ENCODE measurements at places on chromosomes 2 and 18.

DNA sequence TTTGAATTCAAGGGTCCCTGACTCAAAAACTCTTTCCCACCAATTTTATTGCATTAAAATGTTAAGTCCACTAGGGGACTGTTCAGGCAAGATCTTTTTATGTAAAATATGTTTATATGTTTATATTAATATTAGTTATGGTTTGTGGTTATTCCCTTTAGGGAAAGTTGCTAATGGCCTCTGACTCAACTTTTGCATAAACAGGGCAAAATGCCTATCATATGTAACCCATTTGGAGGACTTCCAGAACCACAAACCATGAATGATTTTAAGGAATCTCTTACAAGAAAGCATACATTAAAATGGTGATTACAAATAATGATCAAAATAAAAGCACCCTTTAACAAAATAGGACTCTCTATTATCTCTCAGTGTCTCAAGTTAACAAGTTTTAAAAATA is 1484.5 kb upstream of the ZEB2 start:
- DNase-seq, result no peak

DNA sequence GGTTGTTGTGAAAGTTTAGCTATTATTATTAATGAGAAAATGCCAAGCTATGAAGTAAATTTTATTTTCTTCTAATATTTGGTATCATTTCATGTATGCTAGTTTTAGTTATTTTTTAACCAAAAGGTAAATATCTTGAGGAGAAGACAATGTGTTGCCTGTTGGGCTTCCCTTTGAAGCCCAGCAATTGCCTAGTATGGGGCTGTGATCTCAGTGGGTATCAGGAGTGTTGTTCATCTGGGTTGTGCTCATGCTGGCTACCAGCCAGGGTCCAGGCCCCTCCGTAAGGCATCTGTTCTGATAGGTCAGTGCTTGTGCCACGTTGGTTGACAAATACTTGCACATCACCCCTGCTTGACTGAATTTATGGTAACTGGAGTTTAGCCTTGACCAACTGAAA is 38.0 kb upstream of the DARS1 start:
- no peak for DNase-seq

DNA sequence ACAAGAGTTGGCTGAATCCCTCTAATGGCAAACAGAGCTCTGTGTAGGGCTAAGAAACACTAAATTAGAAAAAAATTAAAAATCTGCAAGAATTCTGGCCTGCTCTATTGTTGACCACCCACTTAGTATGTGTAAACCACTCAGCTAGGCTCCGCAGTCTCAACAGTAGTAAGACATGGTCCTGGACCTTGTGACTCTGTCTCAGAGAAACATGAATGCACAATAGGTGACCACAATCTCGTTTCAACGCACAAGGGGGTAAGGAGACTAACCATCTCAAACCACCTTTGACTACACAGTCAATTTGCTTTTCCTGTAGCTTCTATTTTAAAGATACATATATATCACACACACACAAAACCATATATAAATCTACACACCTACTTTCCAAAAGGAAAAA is 16.5 kb downstream of the SEPTIN10 start:
- DNase-seq, result no peak

GRCh38 chr18:57748770-57749603 is 54.1 kb downstream of the ATP8B1 start:
- no peak for DNase-seq

DNA sequence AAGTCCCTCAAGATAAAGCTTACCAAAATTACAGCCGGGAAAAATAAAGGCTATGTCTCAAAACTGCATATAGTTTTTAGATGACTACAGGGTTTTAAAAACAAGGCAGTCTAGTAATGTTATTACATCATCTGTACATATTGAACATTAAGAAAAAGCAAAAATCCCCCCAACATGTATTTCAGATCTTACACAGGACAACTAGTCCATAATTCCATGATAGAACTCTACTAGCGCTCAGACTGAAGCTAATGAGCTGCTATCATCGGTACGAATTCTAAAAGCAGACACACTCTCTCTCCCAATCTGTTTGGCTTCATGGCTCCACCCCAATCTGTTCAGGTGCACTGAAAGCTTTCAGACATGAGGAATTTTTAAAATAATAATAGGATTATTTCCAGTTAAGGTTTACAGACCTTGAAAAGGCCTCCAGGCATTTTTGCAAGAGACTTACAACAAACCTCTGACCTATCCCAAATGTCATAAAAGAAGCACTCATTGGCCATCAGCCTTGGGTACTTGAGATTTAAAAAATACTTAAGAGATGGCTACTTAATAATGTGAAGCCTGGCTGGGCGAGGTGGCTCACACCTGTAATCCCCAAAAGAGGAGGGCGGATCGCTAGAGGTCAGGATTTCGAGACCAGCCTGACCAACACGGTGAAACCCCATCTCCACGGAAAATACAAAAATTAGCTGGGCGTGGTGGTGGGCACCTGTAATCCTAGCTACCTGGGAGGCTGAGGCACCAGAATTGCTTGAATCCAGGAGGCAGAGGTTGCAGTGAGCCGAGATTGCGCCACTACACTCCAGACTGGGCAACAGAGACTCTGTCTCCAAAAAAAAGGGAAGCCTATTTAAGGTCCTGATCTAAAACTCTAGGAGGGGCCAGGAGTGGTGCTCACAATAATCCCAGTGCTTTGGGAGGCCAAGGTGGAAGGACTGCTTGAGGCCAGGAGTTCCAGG is 2.0 kb downstream of the NPC1 start:
- no peak for DNase-seq

GRCh38 chr2:189338115-189338514 is 103.2 kb upstream of the WDR75 start:
- no peak for DNase-seq

- no peak for DNase-seq
Measured at GRCh38 chr2:100039291-100039980, 103.0 kb downstream of the AFF3 start.

GRCh38 chr2:69505710-69506109 is 68.5 kb upstream of the NFU1 start:
- DNase-seq, result no peak

DNA sequence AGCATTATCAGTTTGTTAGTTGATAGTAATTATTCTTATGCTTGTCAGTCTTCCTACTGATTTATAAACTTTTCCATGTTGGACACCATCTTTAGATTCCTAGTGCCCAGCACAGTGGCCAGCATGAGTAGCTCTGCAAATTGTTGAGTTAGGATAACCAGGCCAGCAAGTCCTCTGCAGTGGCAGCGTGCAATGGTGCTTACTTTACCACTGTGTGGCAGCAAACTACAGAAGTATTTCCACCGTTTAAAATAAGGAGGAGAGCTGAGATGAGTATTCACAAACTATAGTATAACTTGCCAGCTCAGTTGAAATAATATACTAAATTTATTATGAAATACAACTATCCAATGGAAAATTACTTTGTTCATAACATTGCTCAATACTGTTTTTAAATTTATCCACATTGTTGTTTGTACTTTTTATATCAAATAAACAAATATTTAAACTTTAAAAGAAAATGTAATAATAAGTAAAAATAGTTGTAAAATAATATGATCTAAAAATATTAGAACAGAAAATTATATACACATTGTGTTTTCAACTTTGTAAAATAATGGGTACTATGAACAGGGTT is 9.3 kb upstream of the THADA start:
- peak; percentile 73 for DNase-seq

DNA sequence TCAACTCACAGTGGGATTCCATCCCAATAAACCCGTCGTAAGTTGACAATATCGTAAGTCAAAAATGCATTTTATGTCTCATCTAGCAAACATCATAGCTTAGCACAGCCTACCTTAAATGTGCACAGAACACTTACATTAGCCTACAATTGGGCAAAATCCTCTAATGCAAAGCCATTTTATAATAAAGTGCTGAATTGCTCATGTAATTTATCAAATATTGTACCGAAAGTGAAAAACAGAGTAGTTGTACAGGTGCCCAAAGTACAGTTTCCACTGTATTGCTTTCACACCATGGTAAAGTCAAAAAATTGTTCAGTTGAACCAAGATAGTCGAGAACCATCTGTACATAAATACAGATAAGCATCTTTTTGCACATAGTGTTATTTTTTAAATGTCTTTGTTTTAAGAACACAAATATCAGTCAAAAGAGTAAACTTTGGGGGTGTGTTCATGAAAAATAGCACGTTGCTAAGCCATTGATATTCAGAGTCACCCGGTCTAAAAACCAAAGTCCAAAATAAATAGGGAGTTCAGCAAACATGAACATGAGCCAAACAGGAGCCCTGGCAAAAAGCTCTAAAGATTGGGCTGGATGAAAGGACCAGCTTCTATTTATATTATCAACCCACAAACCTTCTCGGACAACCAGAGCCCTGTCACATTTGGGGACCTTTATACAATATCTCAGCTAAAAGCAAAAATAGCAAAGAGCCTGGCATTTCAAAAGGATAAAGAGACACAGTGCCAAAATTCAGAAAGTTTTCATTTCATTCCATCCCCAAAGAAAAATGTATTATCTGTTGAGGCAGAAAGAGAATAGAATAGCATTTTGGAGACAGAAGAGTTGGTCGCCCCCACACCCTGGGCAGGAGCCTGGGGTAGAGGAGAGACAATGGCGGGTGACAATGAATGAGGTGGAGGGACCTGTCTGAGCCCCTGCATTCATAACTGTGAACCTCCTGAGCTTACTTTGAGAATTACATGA is 105.9 kb upstream of the SH3BP4 start:
- no peak for DNase-seq

GRCh38 chr2:15640261-15640711 is 48.6 kb downstream of the DDX1 start:
- DNase-seq, result no peak

DNA sequence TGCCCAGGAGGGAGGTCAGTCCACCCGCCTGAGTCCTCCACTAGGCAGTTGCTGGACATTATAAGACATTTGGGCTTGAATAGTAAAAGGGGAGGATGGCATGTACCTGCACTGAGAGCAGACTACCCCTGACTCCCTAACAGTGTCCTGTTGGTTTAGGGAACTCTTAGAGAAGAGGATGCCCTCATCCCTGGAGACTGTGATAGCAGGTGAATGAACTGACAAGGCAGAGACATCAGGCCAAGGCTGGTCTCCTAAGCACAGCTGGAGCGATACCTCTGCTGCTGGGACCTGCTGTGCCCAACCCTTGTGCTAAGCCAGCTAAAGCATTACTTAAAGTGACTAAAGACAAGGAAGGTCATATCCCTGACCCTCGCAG is 34.8 kb downstream of the PROC start:
- DNase-seq, result no peak

GRCh38 chr2:45168711-45169338 is 159.6 kb upstream of the SIX2 start:
- DNase-seq, result peak; percentile 51

GRCh38 chr2:25215232-25215631 is 46.9 kb upstream of the POMC start:
- no peak for DNase-seq

- DNase-seq, result no peak
Measured at GRCh38 chr2:19900931-19901441, 797 bp downstream of the TTC32 start.

GRCh38 chr2:5777131-5777535 is 84.9 kb downstream of the SOX11 start:
- DNase-seq, result no peak

DNA sequence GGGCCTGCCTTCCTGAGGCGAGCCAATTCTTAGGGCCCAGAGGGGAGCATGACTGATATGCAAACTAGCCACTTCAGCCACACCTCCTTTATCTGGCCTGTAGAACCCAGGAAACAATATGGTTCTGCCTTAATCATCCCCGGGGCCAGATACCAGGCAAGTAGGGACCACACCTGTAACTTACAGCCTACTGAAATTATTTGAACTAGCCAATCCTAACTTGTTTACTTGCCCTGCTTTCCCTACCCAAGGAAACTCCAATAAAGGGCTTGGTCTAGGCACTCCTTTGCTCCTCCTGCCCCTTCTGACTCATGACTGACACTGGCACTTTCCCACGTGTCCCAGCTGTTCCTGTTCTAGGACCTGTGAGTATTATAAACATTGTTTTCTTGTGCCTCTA is 57.6 kb downstream of the MYOM1 start:
- DNase-seq, result no peak

DNA sequence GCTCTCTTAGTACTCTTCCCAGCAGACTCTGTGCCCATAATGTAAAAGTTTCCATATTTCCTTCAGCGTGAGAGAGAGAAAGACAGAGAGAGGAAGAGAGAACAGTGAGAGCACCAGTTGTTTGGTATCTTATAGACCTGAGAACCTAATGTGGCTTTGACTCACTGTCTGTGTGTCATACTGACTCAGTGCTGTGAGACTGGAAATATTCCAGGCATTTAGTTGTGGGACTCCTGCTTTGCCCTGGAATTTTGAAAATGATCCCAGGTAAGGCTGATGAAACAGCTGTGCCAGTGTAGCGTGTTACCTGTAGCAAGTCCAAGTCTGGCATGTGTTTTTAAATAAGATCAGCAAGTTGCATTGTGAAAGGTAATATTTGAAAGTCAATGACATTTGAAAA is 87.9 kb upstream of the KCNH7 start:
- no peak for DNase-seq

GRCh38 chr2:127342101-127342500 is 45.7 kb downstream of the MAP3K2 start:
- DNase-seq, result no peak

DNA sequence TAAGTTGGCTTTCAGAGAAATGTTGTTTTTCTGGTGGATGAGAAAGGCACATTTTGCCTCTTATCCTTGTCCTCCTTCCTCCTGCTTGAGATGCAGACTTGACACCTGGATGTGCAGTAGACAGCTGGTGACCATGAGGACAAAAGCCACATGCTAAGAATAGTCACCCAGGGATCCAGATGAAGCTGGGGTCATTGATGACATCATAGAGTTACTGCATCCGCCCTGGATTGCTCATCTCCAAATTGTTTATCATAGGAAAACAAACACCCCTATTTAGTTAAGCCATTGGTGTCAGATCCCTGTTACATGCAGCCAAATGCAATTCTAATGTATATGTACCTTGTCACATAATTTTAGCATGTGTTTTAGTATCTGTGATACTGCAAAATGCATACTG is 16.3 kb upstream of the SLC1A4 start:
- DNase-seq, result no peak

DNA sequence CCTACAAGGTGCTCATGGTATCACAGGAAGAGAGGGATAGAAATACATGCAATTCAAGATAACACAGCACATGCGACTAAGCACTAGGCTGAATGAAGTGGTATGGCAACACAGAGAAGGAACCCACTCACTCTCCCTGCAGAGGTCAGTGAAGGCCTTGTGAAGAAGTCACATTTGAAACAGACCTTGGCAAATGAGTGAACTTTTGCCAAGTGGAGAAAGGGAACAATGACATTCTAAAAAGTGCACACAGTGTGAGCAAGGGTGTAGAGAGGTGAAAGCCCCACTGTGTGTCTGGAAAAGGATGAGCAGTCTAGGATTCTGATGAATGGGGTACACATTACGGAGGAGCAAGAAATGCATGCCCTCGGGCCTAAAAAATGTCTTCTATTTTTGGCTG is 23.3 kb downstream of the KLF7 start:
- DNase-seq, result peak; percentile 9
